ENCODE measurements at places on chromosomes 3 and 15.

GRCh38 chr15:65049418-65049840 lies 4.2 kb downstream of the SLC51B start:
- no peak overlapping the region for H3K27ac ChIP-seq
- DNase-seq: peak; percentile 86
- H3K4me1 ChIP-seq: peaks cover 15% of the 10 kb centered on the region
- no peaks in the 10 kb centered on the region for H3K27me3 ChIP-seq

GRCh38 chr3:143337387-143337786 lies 217.8 kb downstream of the CHST2 start:
- no peaks in the 10 kb centered on the region for H3K4me1 ChIP-seq
- H3K4me3 ChIP-seq: no peak overlapping the region
- no peaks in the 10 kb centered on the region for H3K36me3 ChIP-seq
- H3K27ac ChIP-seq: no peak overlapping the region

- no peak for DNase-seq
- no peak overlapping the region for H3K27ac ChIP-seq
- H3K36me3 ChIP-seq: no peaks in the 10 kb centered on the region
- H3K4me3 ChIP-seq: no peak overlapping the region
Measured at GRCh38 chr3:190086191-190086590, 34.5 kb downstream of the P3H2 start.

GRCh38 chr3:66485291-66485968 lies 15.4 kb downstream of the LRIG1 start:
- no peaks in the 10 kb centered on the region for H3K27me3 ChIP-seq
- H3K36me3 ChIP-seq: no peaks in the 10 kb centered on the region
- H3K4me1 ChIP-seq: peaks cover 67% of the 10 kb centered on the region
- peak overlapping the region; percentile 1 for H3K27ac ChIP-seq

DNA sequence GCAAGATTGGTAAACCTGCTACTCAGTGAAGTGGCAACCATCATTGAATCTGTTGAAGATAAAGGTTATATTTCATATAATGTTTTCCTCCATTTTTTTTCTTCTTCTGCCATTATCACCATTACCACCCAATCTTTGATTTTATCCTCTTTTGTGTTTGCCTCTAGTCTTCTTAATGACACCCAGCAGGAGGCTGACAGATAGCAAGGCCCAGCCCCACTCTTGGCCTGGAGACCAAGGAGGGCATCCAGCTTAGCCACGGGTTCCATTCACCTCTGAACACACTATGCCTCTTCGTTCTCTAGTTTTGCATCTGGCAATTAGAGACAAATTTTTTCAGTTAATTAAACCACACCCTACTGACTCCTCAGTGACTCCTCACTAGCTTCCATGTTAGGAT lies 129.7 kb downstream of the TPRG1 start:
- H3K4me3 ChIP-seq: no peak overlapping the region
- DNase-seq: no peak
- H3K27ac ChIP-seq: no peak overlapping the region
- no peaks in the 10 kb centered on the region for H3K27me3 ChIP-seq
- no peaks in the 10 kb centered on the region for H3K36me3 ChIP-seq

GRCh38 chr3:142027300-142027699 lies 122.0 kb downstream of the TFDP2 start:
- no peak for DNase-seq
- H3K27me3 ChIP-seq: no peaks in the 10 kb centered on the region
- H3K4me3 ChIP-seq: peak overlapping the region; percentile 54
- H3K4me1 ChIP-seq: peaks cover 28% of the 10 kb centered on the region
- no peaks in the 10 kb centered on the region for H3K36me3 ChIP-seq

GRCh38 chr3:177935047-177935446 lies 601.2 kb upstream of the KCNMB2 start:
- H3K27me3 ChIP-seq: no peaks in the 10 kb centered on the region
- H3K27ac ChIP-seq: no peak overlapping the region
- H3K4me1 ChIP-seq: peaks cover 4% of the 10 kb centered on the region

- H3K27ac ChIP-seq: no peak overlapping the region
- no peaks in the 10 kb centered on the region for H3K4me1 ChIP-seq
- no peaks in the 10 kb centered on the region for H3K36me3 ChIP-seq
- H3K4me3 ChIP-seq: no peak overlapping the region
Measured at GRCh38 chr3:31196881-31197364, 302.5 kb upstream of the GADL1 start.

DNA sequence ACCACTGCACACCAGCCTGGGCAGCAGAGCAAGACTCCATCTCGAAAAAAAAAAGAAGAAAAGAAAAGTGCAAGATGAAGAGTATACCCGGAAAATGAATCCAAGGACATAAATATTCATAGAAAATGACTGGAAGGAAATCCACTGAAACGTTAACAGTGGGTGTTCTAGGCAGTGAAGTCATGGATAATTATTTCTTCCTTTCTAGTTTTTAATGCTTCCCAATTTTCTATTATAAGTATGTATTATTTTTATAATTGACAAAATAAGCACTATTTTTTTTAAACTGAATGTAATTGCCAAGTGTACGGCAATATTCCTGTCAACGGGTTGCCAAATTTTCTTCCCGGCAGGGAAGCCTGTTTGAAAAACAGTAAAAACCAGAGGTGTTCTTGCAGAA lies 37.4 kb upstream of the MGLL start:
- no peak overlapping the region for H3K27ac ChIP-seq
- DNase-seq: no peak

All from upper lobe of left lung (tissue), 6 donors.